ENCODE measurements at places on chromosomes 6 and 20.

GRCh38 chr20:12984069-12984765 lies 24.6 kb upstream of the SPTLC3 start:
- no peak overlapping the region for H3K27ac ChIP-seq
- H3K36me3 ChIP-seq = no peaks in the 10 kb centered on the region
- H3K27me3 ChIP-seq = peaks cover 7% of the 10 kb centered on the region
- no peak overlapping the region for H3K4me3 ChIP-seq
- H3K4me1 ChIP-seq = no peaks in the 10 kb centered on the region

DNA sequence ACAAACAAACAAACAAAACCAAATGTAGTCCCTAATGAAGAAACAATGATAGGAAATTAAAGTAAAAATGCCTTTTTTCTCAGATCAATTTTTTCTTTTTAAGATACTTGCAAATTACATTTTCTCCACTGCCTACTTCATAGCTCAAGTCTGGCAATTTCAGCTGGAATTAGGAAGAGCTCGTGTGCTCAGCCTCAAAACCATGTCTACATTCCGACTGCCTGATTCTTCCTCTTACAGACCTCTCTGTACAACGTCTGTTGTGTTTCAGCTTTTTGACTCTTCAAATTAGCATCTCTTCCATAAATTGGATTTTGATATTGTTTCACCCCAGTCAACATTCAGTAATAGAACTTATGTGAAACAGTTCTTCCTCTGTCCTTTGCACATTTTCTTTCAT lies 9.3 kb upstream of the EDN1 start:
- H3K27ac ChIP-seq = no peak overlapping the region
- no peak overlapping the region for H3K4me3 ChIP-seq
- no peak for DNase-seq
- H3K27me3 ChIP-seq = peaks cover 14% of the 10 kb centered on the region

GRCh38 chr6:42366999-42367352 lies 84.8 kb downstream of the TRERF1 start:
- peak overlapping the region; percentile 78 for H3K27ac ChIP-seq
- H3K4me3 ChIP-seq = peak overlapping the region; percentile 49
- H3K4me1 ChIP-seq = peaks cover 52% of the 10 kb centered on the region
- H3K36me3 ChIP-seq = no peaks in the 10 kb centered on the region
- no peaks in the 10 kb centered on the region for H3K27me3 ChIP-seq
- no peak for DNase-seq

DNA sequence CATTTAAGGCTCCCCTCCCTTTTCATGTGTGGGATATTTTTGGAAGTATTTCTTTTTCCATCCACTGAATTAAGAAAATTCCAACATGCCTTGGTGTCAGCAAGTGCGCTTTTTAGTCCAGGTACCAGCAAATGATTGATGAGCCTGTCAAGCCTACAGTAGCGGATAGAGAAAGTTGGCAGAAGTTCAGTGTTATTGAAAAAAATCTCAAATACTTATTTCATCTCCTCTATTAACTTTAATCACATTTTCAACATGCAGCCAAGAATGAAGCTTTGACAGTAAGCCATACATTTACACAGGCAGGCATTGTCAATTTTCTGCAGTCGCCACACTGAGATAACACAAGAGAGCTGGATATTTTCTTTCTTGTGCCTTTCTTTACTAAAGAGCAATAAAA lies 50.4 kb downstream of the BLOC1S5 start:
- no peak overlapping the region for H3K4me3 ChIP-seq
- peaks cover 15% of the 10 kb centered on the region for H3K36me3 ChIP-seq
- DNase-seq = no peak
- no peaks in the 10 kb centered on the region for H3K27me3 ChIP-seq

DNA sequence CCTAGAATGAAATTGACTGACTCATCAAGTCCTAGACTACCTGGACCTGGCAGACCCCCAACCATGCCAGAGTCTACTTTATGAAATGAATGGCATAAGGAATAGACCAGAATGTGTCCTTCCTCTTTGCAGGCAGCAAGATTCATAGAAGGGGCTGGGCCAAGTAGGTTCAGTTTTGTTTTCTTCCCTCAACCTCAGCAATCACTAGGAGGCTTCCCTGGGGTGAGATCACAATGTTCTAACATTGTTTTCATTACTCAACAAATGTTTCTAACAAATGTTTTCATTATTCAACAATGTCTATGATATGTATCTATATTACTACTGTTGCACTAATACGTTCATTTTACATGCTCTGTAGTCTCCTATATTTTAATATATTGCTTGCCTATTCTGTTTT lies 8.4 kb upstream of the FAM162B start:
- no peak for DNase-seq
- H3K4me3 ChIP-seq = no peak overlapping the region
- H3K36me3 ChIP-seq = no peaks in the 10 kb centered on the region
- H3K27me3 ChIP-seq = peaks cover 17% of the 10 kb centered on the region
- no peak overlapping the region for H3K27ac ChIP-seq
- no peaks in the 10 kb centered on the region for H3K4me1 ChIP-seq

DNA sequence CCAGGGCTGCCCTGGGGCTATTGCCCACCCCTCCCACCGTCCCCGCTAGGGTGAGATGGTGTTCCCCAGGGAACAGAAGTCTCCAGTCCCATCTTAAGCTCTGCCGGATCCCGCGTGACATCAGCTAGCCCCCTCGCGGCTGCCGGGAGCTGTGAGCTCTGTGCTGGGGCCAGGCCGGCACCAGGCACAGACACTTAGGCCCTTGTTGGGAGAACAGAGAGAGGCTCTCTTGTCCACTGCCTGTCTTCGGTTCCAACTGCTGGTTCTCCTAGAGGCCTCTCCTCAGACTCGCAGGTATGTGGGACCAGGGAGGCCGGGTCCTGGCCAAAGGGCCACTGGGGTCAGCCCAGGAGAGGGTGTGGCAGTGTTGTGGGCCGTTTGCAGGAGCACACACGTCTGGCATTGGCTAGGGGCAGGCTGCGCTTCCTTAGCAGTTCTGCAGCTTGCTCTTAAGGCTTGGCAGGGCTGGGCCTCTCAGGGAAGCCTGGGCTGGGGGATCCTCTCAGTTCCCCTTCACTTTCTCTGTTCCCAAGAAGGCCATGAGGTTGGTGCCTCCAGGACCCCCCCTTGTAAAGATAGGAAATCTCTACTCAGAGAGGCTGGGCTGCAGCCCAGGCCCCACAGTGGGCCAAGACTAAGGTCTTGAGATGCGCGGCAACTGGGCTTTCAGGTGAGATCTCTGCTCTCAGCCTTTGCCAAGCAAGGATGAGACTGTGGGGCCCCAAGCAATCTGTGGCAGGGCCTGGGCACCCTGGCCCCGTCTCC lies 6.3 kb downstream of the SGK2 start:
- H3K4me3 ChIP-seq = no peak overlapping the region
- H3K27me3 ChIP-seq = no peaks in the 10 kb centered on the region

DNA sequence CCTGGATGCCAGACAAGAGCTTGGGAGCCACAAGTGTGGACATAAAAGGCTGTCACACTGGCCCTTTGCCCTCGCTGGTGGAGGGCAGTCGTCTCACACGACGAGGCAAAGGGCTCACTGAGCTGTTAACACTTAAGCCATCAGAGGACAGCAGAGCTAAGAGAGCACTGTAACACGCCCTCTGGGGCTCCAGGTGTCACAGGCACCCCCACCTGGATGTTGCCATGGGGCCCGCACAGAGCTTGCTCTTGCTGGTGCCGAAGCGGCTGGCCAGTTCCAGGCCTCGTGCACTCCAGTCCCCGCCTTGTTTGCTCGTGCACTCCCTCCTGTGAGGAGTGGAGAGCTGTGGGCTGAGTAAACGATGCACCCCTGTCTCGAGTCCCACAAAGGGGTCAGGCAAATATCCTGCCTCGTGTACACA lies 37.4 kb downstream of the SLC35D3 start:
- no peak for DNase-seq
- H3K4me3 ChIP-seq = no peak overlapping the region
- no peak overlapping the region for H3K27ac ChIP-seq
- H3K4me1 ChIP-seq = peaks cover 6% of the 10 kb centered on the region
- H3K27me3 ChIP-seq = peaks cover 19% of the 10 kb centered on the region

DNA sequence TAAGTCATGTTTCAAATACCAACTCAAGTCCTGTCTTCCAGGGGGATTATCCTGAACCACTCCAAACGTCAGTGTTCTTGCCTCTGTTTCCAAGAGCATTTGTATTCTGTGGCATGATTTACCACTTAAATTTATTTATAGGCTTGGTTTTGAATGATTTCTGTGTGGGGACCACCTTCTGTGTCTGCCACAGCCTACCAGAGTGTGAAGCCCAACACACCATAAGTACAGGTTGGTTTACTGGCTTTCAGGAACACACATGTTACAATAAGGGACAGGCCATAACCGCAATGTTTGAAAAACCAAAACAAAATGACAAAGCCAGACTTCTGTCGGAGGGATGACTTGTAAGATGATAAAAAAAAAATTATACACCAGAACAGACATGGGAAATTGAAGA lies 56.5 kb upstream of the MAP3K7 start:
- H3K4me3 ChIP-seq = no peak overlapping the region
- no peak overlapping the region for H3K27ac ChIP-seq
- DNase-seq = no peak
- H3K27me3 ChIP-seq = peaks cover 13% of the 10 kb centered on the region
- H3K36me3 ChIP-seq = no peaks in the 10 kb centered on the region

DNA sequence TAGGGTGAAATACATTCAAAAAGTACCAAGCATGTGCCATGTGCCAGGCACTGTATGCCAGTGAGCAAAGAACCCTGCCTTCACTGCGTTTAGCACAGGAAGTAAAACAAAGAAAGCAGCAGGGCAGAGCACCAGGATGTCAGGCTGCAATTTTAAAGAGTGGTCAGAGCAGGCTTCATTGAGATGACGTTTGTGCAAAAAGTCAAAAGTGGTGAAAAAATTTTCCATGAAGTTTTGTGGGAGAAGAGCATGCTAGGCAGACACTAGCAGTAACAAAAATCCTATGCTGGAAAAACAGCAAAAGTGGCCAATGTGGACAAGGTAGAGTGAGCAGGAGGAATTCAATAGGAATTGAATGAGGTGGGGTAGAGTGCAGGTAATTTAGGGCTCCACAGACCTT lies 31.3 kb downstream of the AKIRIN2 start:
- no peak overlapping the region for H3K27ac ChIP-seq
- H3K4me1 ChIP-seq = peaks cover 16% of the 10 kb centered on the region
- H3K4me3 ChIP-seq = no peak overlapping the region

DNA sequence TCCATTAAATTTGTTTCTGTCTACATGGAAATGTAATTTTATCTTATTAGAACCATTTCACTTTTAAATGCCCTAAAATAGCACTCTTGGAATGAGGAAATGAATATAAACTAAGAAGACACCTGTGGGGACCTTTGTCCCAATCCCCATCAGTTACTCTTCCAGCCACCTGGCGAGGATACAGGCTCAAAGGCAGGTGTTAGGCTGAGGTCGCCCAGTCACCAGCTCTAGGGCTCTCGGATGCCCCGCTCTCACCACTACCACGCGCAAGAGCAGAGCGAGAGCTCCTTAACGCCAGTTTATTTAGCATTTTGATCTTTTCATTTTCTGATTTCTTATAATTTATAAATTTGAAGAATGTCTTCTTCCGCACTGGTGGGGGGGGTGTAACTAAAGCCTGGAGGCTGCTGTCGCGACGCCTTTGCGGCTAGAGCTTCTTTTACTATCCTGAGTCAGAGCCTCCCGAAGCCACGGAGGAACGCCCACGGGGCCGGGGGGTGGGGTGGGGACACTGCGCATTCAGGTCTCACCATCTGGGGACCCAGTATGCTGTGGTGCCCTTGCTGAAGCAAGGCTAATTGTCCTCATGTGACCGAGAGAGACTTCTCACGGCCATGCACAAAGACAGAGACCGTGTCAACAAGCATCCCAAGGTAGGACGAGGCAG lies 38.7 kb upstream of the AFDN start:
- H3K4me3 ChIP-seq = no peak overlapping the region
- DNase-seq = no peak
- H3K4me1 ChIP-seq = no peaks in the 10 kb centered on the region

DNA sequence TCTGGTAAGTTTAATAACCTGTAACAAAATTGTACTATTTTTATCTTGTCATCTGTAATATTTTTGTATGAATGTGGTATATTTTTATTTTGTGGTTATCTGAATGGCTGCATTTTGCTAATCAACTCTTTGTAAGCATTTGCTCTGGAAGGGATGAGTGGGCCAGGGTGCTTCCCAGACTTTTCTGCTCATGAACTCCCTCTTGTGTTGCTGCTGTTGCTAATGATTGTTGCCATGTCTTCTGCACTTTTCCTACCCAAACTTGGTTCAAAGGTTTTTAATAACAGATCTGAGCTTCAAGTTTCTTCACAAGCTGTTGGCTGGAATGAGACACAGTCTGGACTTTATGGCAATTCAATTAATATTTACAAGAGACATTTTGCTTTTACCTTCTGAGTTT lies 1005.7 kb downstream of the HACE1 start:
- no peaks in the 10 kb centered on the region for H3K27me3 ChIP-seq
- H3K27ac ChIP-seq = no peak overlapping the region
- H3K4me1 ChIP-seq = no peaks in the 10 kb centered on the region
- no peak overlapping the region for H3K4me3 ChIP-seq
- DNase-seq = no peak
- H3K36me3 ChIP-seq = no peaks in the 10 kb centered on the region

- H3K4me1 ChIP-seq = no peaks in the 10 kb centered on the region
- DNase-seq = no peak
- no peaks in the 10 kb centered on the region for H3K36me3 ChIP-seq
These were observed 8.9 kb upstream of the RFPL4B start for GRCh38 chr6:112338166-112338709.

GRCh38 chr6:123551939-123552707 lies 84.6 kb downstream of the TRDN start:
- H3K4me3 ChIP-seq = no peak overlapping the region
- DNase-seq = no peak
- H3K27ac ChIP-seq = no peak overlapping the region

DNA sequence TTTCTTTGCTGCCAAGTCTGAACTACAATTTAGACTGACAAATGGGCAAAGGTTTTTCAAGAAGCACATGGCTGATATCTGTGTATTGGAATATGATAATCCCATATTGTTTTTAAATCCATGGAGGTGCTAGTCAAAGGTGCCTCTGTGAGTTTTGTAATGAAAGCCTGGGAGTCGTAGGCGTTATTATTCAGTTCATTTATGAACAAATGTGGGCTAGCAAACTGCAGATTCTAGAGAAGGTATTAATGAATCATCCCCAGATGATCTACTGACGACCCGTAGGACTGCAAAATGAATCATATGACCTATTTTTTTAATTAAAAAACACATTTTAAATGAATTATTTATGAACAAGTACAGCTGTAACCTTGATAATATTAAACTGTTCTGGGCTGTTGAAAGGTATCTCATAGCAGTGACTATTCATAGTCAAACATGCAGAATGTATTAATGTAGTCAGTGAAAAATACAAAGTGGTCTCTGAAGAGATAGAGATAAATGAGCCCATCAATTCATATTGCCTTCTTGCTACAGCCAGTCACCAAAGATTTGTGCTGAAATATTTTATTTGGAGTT lies 1317.8 kb upstream of the MAP3K7 start:
- no peak overlapping the region for H3K27ac ChIP-seq
- no peaks in the 10 kb centered on the region for H3K27me3 ChIP-seq
- no peaks in the 10 kb centered on the region for H3K36me3 ChIP-seq
- no peak overlapping the region for H3K4me3 ChIP-seq
- no peak for DNase-seq

DNA sequence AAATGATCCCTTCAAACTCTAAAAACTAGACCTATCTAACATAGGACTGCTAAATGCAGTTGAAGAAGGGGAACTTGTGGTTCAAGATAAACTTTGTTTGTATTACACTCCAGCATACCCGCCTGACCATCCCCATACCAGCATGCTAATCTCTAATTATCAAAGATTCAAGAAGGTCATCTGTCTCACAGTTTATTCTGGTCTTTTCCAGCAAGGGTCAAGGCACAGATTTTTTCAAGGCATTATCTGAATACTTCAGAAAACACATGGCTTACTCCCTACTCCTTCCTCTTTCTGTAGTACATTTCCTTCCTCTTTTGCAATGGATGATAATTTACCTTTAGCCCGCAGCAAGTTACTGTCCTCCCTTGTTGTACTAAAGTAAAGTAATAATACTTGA lies 174.1 kb downstream of the PKHD1 start:
- no peak overlapping the region for H3K27ac ChIP-seq
- no peaks in the 10 kb centered on the region for H3K4me1 ChIP-seq
- no peak for DNase-seq
- no peak overlapping the region for H3K4me3 ChIP-seq
- H3K27me3 ChIP-seq = peaks cover 4% of the 10 kb centered on the region

All from activated naive CD8-positive, alpha-beta T cell treated with anti-CD3 and anti-CD28 coated beads, Interleukin-2, amount 50 U/mL, for 24 hours (primary cell).